ENCODE measurements at places on chromosomes 7 and 10.

DNA sequence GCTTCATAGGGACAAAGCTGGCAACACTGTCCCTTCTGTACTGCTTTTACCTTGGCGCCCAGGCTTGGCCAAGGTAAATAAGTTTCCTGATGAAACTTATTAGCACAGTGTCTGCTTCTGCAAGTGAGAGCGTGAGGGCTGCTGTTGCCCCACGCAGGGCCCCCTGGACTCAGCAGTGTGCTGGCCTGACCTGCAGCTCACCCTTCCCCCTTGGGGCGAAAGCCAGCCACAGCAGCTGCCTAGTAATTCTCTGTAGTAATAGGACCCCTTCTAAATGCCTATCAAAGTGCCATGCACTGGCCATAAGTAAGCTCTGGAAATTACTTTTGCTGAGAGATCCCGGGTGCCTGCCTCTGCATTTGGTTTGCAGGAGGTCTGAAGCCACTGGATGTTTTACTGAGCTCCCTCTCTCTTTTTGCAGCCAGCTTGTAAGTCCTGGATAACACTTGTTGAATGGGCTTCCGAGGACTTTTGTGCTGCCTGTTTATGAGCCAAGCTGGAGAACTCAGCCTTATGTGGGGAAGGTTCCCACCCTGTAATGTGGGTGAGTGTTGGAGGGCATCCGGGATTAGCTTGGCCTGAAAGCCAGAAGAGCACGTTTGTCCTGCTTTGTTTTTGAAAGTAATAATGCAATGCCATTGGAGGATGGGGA, 293.9 kb downstream of the C7orf25 start:
- no peak for DNase-seq

- DNase-seq, result no peak
Measured at GRCh38 chr10:99895867-99896266, 113.4 kb downstream of the ABCC2 start.

- peak; percentile 55 for DNase-seq
Measured at GRCh38 chr10:3623746-3624145, 161.3 kb downstream of the KLF6 start.

DNA sequence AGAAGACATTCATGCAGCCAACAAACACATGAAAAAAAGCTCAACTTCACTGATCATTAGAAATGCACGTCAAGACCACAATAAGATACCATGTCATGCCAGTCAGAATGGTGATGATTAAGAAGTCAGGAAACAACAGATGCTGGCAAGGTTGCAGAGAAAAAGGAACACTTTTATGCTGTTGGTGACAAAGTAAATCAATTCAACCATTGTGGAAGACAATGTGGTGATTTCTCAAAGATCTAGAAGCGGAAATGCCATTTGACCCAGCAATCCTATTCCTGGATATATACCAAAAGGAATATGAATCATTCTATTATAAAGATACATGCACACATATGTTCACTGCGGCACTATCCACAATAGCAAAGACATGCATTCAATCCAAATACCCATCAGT, 77.6 kb downstream of the C10orf90 start:
- no peak for DNase-seq

DNA sequence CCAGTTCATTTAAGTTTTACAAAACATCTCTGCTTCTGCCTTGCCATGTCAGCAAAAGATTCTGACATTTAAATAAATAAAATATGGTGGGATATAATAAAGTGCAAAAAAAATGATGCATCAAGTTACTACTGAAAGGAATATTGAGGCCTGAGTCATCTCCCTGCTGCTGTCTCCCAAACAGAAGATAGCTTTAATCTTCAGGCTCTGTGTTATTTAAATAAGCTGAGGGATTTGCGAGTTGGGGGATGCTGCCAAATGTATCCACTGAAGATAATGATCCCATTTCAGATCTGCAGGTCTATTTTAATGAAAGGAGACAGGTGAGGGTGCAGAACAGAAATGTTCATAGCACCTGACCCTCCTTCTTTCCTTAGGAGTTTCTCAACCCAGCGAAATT, 720.8 kb downstream of the AUTS2 start:
- DNase-seq, result no peak

GRCh38 chr10:24272374-24272773, 63.4 kb downstream of the KIAA1217 start:
- no peak for DNase-seq

GRCh38 chr10:51014680-51015389, 59.5 kb upstream of the PRKG1 start:
- DNase-seq, result no peak

GRCh38 chr7:107404740-107405537, 64.9 kb upstream of the GPR22 start:
- DNase-seq, result no peak

DNA sequence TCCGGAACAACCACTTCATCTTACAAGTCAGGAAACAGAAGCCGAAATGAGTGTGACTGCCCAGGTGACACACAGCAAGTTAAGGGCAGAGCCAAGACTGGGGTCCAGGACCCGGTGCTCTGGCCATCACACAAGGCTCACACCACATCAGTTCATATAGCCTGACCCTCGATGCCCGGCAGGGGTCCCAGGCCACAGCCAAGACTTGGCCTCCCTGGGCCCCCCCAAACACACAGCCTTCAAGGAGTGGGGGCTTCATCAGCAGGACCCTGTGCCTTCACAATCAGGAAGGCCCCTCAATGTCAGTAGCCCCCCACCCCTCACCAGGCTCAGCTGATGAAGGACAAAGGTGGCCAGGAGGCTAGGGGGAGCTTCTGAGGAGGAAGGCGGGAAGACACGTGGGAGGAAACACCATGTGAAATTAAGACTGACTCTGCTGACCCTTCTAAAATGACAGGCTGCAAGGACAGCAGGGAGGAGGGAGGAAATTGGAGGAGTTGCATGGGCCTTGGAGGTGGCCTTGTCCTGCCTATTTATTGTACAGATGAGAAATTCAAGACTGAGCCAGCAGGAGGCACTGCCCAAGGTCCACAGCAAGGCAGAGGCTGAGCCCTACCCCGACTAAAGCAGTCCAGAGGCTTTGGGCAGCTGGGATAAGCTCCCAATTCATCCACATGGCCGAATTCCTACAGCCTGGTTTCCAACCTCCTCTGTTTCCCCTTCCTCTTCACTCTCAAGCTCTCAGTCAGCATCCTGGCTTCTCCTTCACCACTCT, 216.1 kb upstream of the ZMIZ1 start:
- no peak for DNase-seq

DNA sequence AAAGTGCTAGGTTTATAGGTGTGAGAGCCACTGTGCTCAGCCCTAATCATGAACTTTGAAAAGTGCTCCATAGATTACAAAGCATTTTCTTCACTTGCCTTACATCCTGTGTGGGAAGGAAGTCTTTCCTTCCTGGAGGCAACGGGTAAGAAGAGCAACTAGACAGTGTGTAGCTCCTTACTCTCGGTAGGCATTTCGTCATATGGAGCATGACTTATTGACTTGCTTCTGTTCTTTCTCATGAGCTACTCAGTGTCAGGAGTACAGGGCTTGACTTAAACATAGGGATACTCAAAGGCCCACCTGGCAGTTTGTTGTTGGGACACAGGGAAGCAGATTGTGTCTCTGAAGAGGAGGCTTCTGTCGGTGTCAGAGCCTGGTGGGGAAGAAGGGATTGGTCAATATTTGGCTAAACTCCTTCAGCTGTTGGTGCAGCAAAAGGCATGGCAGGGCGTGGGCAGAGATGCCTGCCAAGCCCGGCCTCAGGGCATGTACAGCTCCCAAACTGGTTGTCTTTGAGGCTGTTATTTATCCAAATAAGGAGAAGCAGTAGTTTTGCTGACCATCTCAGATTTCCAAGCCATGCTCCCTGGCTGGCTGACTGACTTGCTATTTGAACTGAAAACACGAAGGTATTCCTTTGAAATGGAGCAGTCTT, 248.9 kb downstream of the KIAA1217 start:
- no peak for DNase-seq
